NCI-H2171 treated with DMSO at 0.1 percent for 48 hours (cell line): ENCODE measurements at places on chromosomes 7 and 10.
A peak's percentile ranks its signal among the peaks of the same experiment; 100 is the strongest.

DNA sequence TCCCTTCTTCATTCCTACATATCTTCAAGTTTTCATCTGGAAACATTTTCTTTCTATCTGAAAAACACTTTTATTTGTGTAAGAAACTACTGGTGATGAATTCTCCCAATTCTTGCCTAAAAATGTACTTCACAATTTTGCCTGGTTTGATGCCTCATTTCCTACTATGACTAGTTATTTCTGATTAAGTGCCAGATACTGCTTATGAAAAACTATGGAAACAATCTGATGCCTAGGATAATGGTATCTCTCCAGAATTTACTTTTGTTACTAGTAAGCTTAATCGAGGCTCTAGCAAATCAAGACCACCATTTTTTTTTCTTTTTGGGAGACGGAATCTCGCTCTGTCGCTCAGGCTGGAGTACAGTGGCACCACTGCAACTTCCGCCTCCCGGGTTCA, 31.3 kb downstream of the CACUL1 start:
- no peak for DNase-seq

GRCh38 chr10:33794460-33794859, 460.0 kb upstream of the NRP1 start:
- no peak for DNase-seq

GRCh38 chr10:124520558-124521428, 59.2 kb downstream of the LHPP start:
- DNase-seq, result no peak

GRCh38 chr10:19629567-19629966, 186.7 kb upstream of the PLXDC2 start:
- DNase-seq, result no peak

GRCh38 chr10:77905781-77906180, 20.8 kb downstream of the DLG5 start:
- DNase-seq, result no peak

DNA sequence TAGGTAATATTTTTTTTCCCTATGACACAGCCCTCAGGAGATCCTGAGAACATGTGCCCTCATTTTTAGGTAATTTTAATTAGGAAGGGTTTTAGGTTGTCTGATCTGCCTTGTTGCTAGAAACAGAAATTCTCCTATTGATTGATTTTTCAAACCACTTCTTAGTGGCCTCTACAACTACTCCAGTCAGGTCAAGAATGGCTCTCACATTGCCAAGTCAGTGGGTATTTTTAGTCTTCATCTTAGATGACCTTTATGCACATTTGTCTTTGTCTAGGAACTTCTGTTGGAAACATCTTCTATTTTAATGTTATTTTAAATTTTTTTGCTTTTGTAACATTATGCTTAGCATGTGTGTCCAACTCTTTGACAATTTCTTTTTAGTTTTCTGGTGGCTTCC, 162.3 kb downstream of the MLLT10 start:
- DNase-seq, result no peak

- no peak for DNase-seq
These were observed 289.3 kb upstream of the MTPN start for GRCh38 chr7:136266457-136266856.

GRCh38 chr7:17758008-17758407, 182.3 kb downstream of the SNX13 start:
- DNase-seq, result peak; percentile 48

GRCh38 chr10:120841522-120842189, 9.5 kb upstream of the WDR11 start:
- no peak for DNase-seq

DNA sequence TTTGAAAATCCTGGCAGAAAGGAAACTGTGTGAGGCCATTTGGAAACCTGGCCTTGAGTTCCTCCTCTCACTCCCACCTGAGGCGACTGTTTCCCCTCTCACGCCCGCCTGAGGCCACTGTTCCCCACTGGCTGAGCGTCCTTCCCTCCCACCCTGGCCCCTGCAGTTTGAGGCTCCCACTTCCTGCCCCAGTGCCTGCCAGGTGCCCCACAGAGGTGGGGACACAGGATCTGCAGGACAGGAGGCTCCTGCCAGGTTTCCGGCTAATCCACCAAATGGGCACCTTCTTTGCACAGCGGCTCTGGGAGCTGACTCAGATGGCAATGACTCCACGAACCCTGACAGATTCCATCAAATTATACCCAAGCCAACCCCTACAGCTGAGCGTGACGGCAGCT, 24.3 kb upstream of the LARP4B start:
- no peak for DNase-seq

DNA sequence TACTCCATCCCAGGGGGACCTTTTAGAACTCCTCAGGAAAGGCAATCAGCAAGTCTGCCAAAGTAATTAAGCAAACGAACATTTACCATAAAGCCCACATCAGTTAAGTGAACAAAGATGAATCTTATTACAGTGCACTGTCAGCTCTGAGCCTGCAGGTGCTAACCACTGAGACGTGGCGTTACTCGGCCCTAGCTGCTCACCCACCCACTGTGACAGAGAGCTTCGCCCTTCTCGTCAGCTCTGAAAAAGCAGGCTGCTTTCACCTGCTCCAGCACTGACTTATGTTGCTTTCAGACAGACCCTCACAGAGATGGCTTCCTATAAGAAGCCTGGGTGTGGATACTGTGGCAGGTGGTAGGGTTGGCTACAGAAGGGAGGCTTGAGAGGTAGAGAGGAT, 57.7 kb upstream of the KCNIP2 start:
- peak; percentile 72 for DNase-seq

DNA sequence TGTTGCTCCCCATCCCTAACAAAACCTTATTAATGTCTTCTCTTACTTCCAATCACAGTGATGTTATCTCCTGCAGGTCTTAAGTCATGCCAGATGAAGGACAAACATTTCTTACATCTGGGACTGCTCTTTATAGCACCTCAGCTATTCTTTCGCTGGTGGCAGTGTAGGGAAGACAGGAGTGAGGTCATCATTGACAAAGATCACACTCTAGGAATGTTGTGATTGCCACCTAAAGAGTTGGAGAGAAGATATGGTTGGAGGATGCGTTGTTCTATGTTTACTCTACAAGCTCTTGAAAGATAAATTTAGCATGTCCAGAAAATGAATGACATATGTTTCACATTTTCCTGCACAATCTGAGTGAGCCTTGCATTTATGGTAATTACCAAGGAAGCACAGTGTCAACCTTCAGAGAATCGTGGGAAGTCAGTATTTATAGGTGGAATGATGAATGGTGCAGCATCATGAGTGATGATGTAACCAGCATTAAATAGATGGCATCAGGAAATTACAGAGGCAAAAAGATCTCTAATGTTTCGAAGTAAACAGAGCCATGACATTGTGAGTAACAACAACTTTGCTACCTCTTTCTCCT, 188.1 kb upstream of the STEAP1 start:
- no peak for DNase-seq

GRCh38 chr10:110959379-110960332, 40.3 kb downstream of the SHOC2 start:
- no peak for DNase-seq

DNA sequence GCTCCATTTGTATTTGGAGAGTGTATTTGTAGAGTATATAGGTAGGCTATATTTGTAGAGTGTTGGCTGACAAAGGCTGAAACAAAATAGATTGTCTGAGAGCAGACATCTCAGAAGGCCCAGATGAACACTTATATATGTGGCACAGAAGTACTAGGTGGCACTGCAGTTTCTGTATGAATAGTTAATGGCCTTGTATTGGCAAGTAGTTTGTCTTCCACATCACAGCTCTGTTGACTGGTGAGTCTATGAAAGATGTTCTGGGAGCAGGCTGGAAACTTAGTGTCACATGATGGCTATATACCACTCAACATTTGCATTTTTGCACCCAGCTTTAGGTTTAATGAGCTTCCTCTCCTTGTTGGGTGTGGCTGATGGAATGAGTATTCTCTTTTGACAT, 51.9 kb downstream of the CCNY start:
- no peak for DNase-seq

DNA sequence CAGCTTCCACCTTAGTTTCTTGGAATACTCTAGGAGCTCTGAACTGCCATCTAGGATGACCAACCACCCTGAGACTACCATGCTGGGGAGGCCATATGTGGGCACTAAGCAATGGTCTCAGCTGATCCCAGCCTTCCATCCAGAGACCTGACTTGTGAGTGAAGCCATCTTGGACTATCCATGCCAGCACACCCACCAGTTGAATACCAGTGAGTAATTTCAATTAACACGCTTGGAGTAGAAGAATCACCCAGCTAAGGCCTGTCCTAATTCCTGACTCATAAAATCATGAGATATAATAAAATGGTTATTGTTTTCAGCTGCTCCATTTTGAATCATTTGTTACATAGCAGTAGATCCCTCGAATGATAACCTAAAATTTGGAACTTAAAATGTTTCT, 5.2 kb upstream of the KIF5B start:
- no peak for DNase-seq

GRCh38 chr7:106139265-106140251, 27.4 kb upstream of the SYPL1 start:
- DNase-seq, result peak; percentile 83

GRCh38 chr7:151857412-151857811, 19.5 kb downstream of the PRKAG2 start:
- DNase-seq, result peak; percentile 77

- no peak for DNase-seq
These were observed 305.8 kb downstream of the KIF20B start for GRCh38 chr10:90007226-90007625.

GRCh38 chr7:105871142-105871541, 5.3 kb downstream of the ATXN7L1 start:
- DNase-seq, result no peak

GRCh38 chr10:97063983-97064837, 121.5 kb downstream of the SLIT1 start:
- no peak for DNase-seq

DNA sequence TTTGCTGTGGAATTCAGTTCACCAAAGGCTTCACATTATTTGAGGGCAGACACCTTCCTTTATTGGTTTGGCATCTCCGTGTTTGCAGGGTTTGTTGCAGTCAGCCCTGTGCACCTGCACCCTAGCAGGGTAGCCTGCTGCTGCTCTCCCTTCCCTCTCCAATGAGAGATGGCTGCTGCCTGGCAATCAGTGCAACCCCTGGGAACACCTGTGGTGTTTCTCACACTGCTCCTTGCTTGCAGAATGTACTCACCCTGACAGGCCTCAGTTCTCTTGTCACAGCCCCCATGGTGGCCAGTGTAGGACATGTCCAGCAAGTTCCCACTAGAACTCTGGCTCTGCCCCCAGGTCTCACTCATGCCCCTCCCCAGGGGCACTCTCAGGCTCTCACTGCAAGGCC, 12.1 kb upstream of the PPIA start:
- no peak for DNase-seq

GRCh38 chr10:89250865-89251408, 638 bp downstream of the LIPA start:
- DNase-seq, result no peak
